ENCODE measurements at places on chromosomes 3 and 15.

- no peak for DNase-seq
Measured at GRCh38 chr3:167736997-167737396, 1.5 kb downstream of the SERPINI1 start.

GRCh38 chr3:75001330-75001729 lies 386.9 kb upstream of the CNTN3 start:
- no peak for DNase-seq

DNA sequence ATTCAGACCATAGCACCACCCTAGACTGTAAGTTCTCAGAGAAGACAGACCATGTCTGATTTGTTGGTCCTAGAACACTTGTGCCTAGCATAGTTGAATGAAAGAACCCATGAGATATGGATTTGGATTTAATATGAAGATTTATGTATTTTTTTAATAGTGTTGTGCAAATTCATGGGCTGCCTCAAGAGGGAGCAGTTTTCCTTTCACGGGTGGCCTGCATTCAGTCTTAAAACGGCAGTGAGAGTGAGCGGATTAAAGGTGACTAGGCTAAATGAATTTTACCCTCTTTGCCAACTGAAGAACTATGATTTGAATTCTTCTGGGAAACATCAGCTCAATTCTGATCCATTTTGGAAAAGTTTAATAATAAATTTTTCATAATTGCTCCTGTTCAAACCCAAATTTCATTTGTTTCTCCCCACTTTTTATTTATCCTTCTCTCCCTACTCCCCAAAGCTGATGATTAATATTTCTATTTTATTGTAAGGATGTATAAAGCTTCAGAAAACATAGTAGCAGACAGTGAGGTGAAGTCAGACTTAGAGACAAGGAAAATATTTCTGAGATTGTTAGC lies 67.3 kb downstream of the MORC1 start:
- DNase-seq = peak; percentile 23

DNA sequence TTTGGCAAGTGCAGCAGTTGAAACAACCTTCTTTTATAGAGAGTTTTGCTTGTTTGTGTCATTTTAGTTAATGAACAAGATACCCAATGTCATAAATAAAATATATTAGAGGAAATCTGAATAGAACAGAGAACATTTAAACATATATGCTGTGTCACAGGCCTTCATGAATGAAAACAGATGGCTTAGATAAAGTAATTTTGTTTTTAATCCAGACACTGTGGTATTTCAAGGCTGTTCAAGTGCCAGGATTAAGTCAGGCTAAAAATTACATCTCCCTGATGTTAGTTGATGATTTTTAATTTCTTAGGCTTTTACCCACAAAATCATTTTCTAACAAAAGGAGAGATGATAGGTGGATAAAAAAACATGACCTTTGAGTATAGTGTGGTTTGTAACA lies 4.9 kb upstream of the ACKR4 start:
- no peak for DNase-seq

DNA sequence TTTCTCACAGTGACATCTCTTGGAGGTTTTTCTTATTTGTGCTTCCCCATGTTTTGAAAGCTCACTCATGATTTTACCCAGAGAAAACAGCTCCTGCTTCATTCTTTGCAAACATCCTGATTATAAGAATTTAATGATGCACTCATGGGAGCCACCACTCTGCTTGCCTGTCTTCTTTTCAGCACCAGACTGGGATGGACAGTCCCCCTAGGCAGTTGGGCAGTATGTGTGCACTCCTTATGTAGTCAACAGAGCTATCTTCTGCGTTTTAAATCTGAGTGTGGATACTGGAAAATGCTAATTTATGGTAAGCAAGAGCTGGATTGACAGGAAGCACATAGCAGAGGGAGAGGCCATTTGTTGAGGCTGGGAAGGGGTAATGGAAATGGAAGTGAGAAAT lies 276.1 kb downstream of the AGBL1 start:
- no peak for DNase-seq

DNA sequence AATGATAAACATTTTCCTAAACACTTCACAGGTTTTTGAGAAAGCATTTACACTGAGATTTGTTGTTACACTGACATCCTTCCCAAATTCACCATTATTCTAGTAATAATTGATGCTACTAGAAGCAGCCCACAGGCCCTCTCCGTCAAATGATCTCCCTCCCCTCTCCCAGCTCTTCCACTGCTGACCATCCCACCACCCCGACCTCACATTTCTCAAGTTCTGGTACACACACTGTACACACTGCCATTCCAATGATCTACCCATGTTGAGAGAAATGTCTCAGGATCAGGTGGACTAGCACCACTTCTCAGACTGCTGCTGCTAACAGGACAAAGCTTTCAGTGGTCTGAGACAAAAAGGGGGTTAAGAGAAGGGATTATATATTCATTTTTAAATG lies 3.5 kb downstream of the TBC1D5 start:
- DNase-seq = no peak

- DNase-seq = no peak
Measured at GRCh38 chr3:136883967-136884720, 22.1 kb downstream of the NCK1 start.

DNA sequence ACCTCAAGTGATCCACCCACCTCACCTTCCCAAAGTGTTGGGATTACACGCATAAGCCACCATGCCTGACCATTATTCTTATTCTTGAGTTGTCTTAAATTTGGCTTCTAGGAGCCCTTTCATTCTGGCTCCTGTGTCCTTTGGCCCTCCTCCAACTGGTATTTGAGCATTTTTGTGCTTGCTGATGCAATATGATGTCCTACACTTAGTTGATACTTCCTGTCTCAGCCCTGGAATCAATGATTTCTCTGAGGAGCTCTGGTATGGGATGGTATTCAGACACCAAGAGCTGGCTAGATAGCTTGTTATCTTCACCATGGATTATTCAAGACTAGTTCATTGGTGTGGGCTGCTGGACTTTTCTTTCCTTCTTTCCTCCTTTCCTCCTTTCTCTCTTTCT lies 25.4 kb downstream of the ZNF621 start:
- no peak for DNase-seq

DNA sequence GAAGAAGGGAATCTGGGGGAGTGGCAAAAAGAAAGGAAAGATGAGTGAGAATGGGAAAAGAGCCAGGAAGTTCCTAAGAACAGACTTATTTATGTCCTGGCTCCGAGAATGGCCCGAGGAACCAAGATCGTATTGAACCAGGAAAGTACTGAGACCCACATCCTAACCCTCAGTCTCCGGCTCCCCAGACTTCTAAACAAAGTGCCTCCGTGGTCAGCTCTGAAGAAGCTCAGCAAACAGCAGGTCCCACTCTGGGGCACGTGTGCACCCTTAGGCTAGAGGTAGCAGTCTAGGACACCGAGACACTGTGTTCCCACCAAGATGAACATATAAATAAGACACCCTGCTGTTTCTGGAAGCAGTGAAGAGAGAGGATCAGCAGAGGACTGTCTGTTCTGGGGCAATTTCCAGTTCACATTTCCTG lies 307.4 kb downstream of the NTRK3 start:
- no peak for DNase-seq

Data from activated CD4-positive, alpha-beta T cell treated with anti-CD3 and anti-CD28 coated beads, Interleukin-2, amount 50 U/mL, for 16 hours (primary cell).